NCI-H524 treated with DMSO at 0.1 percent for 48 hours (cell line): ENCODE measurements at places on chromosomes 4 and X.

- no peak for DNase-seq
These were observed 2.5 kb downstream of the PDGFC start for GRCh38 chr4:156969101-156969500.

GRCh38 chr4:145251391-145251790 lies 71.0 kb upstream of the OTUD4 start:
- no peak for DNase-seq

DNA sequence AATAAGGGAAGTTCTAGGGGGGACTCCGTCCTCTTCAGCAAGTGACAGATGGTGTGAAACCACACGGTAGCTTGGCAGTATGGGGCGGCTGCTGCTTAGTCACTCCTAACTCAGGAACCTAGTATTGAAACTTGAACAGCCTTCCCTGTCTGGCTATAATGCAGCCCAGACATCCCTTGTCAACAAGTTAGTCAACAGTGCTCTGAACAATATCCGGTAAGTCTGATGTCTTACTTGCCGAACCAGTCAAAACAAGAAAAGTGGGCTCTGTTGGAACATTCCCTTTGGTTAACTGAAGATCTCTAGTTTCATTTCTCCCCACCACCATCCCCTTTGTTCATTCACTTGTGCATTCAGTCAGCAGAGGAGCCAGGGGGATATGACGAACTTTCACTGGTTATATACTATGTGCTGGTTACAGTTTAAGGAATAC lies 18.7 kb upstream of the CXCL13 start:
- DNase-seq, result no peak

DNA sequence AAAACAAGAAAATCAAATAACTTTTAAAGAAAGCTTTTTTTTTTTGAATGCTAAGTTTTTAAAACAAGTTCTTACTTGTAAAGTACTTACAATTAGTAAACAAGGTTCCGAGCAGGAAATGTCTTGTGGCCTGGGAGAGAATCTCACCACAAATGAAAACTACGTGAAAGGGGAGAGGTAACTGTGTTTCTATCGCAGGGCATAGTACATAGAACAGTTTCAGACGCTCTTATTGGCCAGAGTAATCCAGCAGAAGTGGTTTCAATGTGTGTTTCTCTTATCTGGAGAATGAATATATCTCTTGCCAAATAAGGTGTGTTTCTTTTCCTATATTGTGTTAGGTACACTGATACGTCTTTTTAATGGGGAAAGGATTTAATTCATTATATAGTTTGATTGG lies at the start of gene PLAC8:
PLAC8 (minus strand) TSS at position 154 of the 400 bp plus-strand sequence. CDS start 6,808 bp downstream, outside the sequence.
- no peak for DNase-seq

- no peak for DNase-seq
These were observed 100.3 kb upstream of the PDHA1 start for GRCh38 chrX:19243431-19243830.

GRCh38 chrX:69314436-69315348 lies 149.4 kb upstream of the PJA1 start:
- DNase-seq, result peak; percentile 18

DNA sequence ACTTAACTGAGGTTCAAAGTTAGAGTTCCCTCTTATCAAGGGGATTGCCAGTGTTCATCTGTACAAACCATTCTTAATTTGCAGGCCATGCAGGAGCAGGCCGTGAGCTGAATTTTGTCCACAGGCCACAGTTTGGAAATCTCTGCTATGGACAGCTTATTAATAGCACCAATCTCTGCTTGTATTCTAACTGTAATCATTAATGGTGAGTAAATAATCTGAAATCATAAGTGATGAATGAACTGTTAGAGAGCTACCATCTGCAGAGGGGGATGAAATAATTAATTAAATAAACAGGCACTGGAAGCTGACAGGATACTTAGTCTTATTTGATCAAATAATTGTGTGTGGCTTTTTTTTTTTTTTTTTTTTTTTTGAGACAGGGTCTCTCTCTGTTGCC lies 48.5 kb upstream of the PDLIM3 start:
- DNase-seq, result no peak

DNA sequence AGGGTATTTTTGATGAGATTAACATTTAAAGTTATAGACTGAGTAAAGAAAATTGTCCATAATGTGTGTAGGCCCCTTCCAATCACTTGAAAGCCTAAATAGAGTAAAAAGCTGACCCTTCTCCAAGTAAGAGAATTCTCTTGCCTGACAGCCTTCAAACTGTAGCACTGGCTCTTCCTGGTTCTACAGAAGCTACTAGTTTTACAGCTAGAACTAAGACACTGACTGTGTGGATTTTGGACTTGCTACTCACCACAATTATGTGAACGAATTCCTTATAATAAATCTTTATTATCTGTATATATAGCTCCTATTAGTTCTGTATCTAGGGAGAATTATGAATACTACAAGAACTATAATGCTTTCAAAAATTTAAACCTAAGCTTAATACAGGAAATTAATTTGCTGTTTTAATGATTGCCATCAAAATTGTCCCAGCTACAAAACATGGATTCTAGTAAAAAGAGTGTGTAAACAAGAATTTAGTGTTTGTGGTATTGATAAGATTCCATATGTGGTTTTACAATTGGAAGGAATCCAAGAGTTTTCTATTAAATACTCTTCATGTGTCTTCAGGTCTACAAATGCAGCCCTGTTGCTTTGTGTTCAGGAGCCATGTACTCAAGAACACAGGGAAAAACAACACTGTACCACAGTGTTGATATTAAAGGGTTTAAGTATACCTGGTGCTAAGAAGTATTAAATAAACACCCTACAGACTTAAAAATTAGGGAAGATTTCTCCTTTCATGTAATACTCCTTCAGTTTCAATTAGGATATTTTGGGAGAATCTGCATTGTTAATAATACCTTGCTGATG lies 366.5 kb downstream of the CXXC4 start:
- no peak for DNase-seq

- DNase-seq, result no peak
These were observed 609.5 kb upstream of the FAM241A start for GRCh38 chr4:111535792-111536191.

DNA sequence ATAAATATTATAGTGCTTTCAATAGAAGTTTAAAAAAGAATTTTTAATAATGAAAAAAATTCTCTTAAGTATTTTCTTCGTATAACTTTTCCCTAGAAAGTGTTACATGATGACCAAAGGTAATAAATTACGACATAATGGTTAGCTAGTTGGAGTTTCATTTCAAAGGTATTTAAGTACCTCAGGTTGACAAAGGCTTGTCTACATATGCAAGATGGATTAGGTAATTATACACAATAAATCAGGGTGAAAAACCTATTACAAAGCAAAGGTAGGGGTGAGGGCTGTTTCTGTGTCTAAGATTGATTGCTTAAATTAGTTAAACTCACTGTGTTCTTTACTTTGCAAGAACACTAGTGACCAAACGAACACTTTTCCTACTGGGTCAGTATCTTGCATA lies 508.5 kb upstream of the FAT1 start:
- DNase-seq, result no peak

- DNase-seq, result no peak
These were observed 20.4 kb upstream of the FGF16 start for GRCh38 chrX:77426811-77427210.

DNA sequence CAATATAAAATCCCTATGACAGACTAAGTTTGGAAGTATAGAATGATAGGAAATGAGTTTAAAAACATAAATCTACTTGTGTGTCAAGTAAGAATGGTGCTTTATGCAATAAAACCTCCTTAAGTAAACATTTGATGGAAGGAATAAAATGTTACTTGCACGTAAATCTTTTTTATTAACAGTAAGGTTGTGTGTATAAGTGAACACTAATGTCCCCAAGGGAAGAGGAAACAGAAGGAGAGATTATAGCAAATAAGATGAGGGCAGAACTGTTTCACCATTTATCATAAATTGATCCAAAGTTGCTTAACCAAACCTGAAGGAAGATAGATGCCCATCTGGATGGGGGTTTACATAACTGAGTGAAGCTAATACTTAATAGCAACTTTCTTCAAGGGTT lies 86.8 kb downstream of the FRMPD4 start:
- no peak for DNase-seq

DNA sequence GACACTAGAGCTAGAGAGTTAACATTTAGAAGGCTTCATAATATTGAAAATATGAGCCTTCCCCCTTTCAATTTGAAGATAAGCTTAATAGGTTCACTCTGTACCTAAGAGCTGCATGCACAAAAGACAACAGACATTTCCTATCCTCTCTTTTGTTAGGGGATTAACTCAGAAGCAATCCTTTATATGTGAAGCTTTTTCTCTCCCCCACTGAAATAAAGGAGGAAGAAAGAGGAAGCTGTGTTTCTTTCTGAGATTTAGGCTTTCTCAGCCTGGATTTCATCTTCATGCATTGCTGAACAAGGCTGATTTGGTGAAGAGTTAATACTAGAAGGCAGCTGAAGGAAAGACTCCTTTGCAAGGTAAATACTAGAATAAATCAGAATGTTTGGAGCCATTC lies 21.0 kb upstream of the CABS1 start:
- no peak for DNase-seq

DNA sequence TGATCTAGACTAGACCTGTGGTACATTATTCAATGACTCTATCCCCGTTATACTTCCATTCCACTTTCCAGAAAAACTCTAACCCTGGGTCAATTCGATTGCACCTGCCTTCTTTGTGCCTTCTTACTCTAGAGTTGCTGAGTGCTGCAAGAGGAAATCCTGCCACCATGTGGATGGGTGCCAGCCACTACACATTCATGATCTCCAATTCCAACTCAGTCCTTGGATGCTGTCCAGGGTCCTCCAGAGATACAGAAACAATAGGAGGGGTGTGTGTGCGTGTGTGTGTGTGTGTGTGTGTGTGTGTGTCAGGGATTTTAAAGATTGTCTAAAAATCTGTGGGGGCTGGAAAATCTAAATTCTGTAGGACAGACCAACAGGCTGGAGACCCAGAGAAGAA lies 42.9 kb upstream of the INTS6L start:
- no peak for DNase-seq

DNA sequence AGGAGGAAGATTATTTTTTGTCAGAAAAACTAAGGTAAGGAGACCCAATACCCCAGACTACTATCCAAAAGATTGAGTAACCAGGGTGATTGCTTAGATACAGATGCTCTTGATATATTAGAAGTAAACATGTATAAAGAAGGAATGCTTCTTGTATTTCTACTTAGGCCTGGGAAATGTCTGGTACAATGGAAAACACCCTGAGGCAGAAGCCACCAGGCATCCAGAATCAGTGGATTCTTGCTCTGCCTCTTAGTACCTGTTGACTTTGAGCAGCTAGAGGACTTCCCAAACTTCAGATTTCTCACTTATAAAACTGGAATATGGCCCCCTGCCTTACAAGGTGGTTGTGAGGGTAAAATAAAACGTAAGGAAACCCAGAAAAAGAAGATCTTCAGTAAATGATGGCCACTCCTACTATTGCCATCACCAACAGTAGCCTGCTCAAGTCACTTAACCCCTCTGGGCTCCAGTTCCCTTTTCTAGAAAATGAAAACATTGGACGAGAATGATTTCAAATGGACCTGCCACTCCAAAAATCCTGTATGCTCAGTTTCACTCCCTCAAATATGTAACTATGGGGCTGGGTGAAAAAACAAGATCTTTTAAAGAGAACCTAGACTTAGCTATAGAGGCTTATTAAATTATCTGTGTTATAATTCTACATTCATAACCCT lies 56.6 kb downstream of the AMELX start:
- DNase-seq, result no peak

GRCh38 chr4:101334963-101335572 lies 12.3 kb downstream of the PPP3CA start:
- no peak for DNase-seq

GRCh38 chr4:126752126-126752525 lies 880.6 kb upstream of the INTU start:
- no peak for DNase-seq

GRCh38 chr4:119082661-119083060 lies 53.0 kb upstream of the MYOZ2 start:
- peak; percentile 76 for DNase-seq

GRCh38 chrX:69062493-69062892 lies 102.8 kb downstream of the PJA1 start:
- no peak for DNase-seq

- no peak for DNase-seq
These were observed 2.1 kb downstream of the PITX2 start for GRCh38 chr4:110620691-110621327.

DNA sequence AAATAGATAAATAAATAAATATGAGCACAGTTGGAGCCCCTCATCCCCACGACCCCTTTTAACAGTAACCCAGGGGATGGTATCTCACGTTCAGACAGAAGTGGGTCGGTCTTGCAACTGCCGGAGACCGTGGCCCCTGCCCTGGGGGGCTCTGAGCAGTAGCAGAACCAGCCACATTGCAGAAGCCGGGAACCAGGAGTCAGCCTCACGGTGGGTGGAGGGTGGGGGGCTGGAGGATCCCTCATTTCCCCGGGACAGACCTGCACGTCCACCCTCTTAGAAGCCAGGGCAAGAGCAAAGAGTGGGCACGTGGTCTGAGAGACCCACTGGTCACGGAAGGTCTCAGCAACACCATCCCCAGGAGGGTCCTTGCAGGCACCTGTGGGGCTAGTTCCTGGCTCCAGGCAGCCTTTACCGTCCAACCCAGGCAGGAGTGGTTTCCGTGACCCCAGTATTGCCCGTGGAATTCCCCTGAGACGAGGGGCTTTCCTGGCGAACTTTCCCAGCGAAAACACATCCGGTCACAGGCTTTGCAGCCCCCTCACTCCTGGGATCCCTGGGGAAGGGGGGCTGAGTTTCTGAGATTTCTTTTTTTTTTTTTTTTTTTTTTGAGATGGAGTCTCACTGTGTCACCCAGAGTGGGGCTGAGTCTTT lies 8.8 kb upstream of the IL3RA start:
- DNase-seq, result no peak

- no peak for DNase-seq
These were observed 8.6 kb upstream of the CCDC149 start for GRCh38 chr4:24921491-24921890.
